Activated CD4-positive, alpha-beta T cell treated with anti-CD3 and anti-CD28 coated beads, Interleukin-2, amount 50 U/mL, for 1 hour (primary cell): ENCODE measurements at places on chromosomes 6 and 20.

- no peak for DNase-seq
Observed at GRCh38 chr6:93017626-93018025, 401.7 kb downstream of the EPHA7 start.

GRCh38 chr6:134908906-134909516 lies 40.9 kb downstream of the ALDH8A1 start:
- no peak for DNase-seq

DNA sequence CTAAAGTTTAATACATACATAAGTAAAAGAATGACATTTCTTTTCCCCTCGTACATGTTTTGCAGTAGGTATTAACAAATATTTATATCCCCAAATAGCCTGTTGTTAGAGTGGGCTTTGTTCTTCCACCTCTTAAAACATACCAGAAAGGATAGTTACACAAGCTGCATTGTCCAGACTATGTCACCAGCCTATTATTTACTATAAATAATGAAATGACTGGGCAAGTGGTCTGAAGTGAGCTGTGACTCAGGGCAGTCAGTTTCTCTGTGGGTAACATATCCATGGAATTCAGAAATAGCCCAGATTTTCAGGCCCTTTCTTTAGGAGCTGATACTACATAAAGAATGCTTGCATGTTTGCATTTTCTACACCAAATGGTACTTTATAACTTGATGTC lies 60.1 kb downstream of the FUT9 start:
- no peak for DNase-seq

GRCh38 chr6:73657201-73657600 lies 3.4 kb upstream of the SLC17A5 start:
- no peak for DNase-seq

DNA sequence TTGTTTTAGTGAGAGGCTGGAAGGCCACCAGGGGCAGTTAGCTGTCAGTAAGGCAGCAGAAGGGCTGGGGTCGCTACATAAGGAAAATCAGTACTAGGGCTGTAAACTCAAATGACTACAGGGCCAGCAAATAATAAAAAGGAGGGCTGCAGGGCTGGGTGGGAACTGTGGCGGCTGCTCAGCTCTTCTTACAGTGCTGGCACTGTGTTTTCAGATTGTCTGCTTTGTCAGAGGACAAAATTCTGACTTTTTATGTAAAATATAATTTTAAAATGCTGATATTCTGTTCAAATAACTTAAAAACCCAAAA lies 23.2 kb downstream of the HLA-A start:
- DNase-seq, result no peak

DNA sequence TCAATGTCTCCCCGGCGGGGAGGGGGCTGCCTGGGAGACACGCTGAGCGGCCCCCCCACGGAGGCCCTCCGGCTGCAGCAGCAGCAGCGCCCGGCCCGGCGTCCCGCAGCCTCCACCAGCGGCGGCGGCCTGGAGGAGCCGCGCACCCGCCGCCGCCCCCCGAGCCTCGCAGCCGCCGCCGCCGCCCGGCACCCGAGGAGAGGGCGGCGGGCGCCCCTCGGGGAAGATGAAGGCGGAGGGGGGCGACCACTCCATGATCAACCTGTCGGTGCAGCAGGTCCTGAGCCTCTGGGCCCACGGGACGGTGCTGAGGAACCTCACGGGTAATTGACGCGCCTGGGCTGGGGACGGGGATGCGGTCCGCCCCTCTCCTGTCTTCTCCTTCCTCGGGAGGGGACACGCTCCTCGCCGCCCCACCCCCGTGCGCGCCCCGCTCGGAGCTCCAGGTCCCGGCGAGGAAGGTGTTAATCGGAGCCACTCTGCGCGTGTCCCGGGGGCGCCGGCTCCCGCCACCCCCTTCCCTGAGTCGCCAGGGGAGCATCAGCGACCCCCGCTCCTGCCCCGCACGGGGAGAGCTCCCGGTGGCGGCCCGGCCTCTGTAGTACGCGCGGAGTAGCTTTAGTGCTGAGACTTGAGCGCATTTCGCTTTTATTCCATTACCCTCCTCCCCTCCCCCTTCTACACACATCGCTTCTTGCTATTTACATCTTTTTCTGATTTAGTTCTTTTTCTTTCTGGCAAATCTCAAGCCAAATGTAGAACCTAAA lies 686 bp downstream of the TMEM170B start:
- peak; percentile 16 for DNase-seq
